ENCODE measurements at places on chromosomes 2 and 18.

DNA sequence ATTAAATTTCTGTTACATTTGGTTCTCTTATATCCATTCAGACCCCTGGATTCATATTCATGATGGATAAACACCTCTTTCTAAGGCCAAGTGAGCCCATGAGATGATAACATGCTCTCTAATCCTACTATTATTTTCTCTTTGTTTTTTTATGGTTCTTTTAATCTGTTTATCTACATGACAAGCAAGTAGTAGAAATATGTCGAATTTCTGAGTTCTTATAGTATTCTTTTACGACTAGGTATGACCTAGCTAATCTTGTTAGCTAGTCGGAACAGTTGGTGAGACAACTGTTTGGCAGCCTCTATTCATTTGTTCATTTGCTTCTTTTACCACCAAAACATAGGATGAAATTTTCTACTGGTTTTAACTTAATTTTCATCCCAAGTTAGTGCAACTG is 98.1 kb upstream of the SCG2 start:
- no peak for DNase-seq

DNA sequence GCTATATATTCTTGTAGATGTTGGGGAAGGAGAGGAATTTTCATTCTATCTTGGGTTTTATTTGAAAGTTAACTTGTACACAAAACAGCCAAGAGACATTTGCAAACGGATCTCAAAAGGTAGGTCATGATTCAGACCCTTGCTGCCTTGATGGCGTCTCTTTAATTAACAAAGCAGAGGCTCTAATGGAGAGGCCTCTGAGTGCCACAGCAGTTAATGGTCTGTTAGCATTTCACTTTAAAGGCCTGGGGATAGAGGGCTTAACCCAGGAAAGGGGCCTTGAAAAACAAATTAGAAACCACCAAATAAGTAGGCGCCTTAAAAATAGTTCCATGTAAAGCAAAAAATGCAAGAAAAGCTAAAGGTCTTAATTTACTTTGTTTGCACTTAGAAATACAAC is 836.9 kb upstream of the CELF4 start:
- no peak for DNase-seq

DNA sequence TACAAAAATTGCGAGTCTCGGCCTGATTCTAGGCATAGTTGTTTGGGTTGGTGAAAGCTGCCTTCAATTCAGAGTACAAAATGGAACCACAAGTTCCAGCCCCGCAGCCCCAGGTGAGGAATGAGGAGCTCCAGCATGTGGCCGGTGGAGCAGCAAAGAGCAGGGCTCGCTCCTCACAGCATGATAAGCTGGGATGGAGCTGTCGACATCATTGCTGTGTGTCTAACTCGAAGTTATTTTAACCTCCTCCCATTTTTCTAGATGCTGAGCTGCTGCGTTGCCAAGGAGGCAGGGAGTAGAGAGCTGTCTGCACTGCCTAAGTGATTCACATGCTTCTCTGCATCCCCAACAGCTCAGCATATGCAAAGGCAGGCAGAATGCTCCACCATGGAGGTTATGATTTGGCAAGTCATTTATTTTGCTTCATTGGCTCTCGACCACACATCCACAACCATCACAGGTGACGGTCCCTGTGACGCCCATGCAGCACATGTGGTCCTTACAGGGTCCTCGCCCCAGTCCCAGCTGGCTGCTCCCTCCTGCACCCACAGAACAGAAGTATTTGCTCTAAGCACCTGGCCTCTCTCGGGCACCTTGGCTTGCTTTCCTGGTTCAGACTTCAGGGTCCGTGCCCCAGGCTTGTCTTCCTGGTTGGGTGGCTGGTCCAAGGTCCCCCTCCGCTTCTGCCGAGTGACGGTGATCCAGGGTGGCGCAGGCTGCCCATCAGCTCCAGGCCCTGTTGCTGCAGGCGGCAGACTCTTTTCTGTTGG is 66.0 kb upstream of the MGAT4A start:
- no peak for DNase-seq

GRCh38 chr18:36531636-36532035 is 234.1 kb downstream of the FHOD3 start:
- no peak for DNase-seq

DNA sequence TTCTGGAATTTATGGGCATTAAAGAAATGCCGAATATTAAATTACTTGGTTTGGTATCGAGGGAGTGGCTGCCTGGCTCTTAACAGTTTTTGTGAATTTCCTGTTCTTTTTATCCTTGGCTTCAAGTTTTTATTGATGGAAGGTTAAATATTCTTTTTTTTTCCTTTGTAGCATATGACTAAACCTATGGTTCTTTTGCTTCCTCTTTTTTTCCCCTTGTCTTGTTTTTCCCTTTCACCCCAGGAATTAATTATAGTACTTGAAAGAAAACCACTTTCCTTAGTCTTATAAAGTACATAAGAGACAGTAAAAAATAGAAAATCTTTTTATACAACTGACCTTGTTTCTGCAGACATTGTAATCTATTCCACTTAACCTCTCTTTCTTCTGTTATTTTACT is 42.4 kb downstream of the MGAT5 start:
- no peak for DNase-seq

DNA sequence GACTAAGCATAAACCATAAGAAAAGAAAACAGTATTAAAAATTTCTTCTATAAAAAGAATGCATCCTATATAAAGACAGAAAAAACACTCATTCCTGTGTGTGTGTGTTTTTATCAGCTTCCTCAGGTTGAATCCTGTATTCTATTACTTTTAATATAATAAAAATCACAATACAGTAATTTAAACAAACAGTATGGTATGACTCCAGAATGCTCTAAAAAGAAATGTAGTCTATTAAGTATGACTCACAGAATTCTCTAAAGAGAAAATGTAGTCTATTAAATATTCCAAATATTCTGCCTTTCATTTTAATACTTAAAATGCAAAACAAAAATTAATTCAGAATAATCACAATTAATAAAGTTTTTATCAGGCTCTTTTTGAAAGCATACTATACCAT is 19.8 kb downstream of the CCDC88A start:
- DNase-seq = no peak

GRCh38 chr2:218743068-218743467 is 32.4 kb downstream of the TTLL4 start:
- DNase-seq = no peak

- DNase-seq = no peak
Observed at GRCh38 chr2:141458351-141458750, 672.5 kb downstream of the LRP1B start.

DNA sequence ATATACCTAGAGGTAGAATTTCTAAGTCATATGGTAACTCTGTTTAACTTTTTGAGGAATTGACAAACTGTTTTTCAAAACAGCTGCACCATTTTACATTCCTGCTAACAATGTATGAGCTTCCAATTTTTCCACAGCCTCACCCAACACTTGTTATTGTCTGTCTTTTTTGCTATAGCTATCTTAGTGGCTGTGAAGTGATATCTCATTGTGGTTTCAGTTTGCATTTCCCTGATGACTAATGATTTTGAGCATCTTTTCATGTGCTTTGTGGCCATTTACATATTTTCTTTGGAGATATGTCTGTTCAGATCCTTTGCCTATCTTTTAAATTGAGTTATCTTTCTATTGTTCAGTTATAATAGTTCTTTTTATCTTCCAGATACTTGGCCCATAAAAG is 273.8 kb downstream of the AGPS start:
- DNase-seq = no peak

GRCh38 chr2:239516954-239517305 is 116.1 kb upstream of the HDAC4 start:
- no peak for DNase-seq

DNA sequence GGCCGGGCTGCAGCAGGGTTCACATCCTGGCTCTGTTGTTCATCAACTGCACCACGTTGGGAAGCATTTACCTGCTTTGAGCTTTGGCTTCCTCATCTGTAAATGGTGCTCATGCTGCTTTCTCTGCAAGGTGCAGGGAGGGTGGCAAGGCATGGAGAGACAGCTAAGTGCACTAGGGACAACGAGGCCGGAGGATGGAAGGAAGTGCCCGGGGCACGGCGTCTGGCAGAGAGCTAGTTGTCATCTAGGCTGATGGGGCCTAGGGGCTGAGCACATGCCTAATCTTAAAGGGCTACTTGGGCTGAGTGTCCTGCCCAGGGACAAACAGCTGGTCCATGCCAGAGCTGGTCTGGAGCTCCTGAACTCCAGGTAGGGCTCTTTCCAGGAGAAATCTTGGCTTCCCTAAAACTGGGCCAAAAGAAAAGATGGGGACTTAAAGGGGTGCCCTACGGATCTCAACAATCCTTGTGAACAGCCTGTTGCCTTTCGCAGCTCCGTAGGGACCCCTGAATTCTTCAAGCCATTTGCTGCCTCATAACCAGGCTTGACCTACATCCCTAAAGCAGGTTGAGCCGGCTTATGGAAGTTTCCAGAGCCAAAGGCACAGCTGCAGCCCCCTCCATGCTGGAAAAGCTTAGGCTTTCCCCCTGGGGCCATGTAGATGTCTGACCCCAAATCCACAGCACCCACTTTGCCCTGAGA is 130.8 kb downstream of the SMAD7 start:
- DNase-seq = no peak

- DNase-seq = no peak
Observed at GRCh38 chr2:45724335-45724734, 72.9 kb downstream of the PRKCE start.

- no peak for DNase-seq
Observed at GRCh38 chr2:95734976-95735890, 143.4 kb downstream of the TRIM43 start.

DNA sequence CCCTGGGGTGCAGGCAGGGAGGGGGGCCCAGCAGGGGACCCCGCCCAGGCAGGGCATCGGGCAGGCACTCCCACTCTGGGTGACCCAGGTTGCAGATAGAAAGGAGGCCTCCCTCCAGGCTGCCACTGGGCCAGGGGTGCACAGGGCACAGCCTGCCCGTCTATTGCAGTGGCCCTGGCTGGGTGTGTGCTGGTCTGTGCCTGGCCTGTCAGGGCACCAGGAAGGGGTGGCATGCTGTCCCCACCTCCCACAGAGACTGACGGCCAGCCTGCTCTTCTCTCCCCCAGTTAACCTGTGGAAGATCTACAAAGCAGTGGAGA is 12.9 kb downstream of the ARID5A start:
- DNase-seq = no peak

DNA sequence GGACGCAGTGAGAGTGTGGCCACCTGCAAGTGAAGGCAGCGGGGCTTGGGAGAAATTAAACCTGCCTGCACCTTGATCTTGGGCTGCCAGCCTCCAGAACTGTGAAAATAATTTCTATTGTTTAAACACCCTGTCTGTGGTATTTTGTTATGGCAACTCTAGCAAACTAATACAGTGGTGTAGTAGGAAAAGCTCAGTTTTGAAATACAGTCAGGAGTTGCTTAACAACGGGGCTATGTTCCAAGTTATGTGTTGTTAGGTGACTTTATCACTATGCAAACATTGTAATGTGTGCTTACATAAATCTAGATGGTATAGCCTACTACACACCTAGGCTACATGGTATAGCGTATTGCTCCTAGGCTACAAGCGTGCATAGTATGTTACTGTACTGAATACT is 93.4 kb upstream of the FN1 start:
- no peak for DNase-seq

DNA sequence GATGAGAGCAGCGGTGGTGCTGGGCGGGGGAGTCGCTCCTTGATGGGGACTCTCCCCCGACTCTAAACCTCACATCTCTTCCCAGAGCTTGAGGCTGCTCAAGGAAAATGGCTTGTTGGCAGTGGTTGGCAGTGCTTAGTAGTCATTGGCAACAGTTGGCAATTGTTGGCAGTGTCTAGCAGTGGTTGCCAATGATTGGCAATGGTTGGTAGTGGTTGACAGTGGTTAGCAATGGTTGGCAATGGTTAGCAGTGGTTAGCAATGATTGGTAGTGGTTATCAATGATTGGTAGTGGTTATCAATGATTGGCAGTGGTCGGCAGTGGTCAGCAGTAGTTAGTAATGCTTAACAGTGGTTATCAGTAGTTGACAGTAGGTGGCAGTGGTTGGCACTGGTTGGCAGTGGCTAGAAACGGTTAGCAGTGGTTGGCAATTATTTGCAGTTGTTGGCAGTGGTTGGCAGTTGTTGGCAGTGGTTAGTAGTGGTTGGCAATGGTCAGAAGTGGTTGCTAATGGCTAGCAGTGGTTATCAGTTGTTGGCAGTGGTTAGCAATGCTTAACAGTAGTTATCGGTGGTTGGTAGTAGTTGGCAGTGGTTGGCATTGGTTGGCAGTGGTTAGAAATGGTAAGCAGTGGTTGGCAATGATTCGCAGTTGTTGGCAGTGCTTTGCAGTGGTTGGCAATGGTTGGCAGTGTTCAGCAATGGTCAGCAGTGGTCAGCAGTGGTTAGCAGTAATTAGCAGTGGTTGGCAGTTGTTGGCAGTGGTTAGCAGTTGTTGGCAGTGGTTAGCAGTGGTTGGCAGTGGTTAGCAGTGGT is 85.4 kb upstream of the OTOS start:
- no peak for DNase-seq

GRCh38 chr2:42113452-42113851 is 55.7 kb upstream of the EML4 start:
- no peak for DNase-seq

DNA sequence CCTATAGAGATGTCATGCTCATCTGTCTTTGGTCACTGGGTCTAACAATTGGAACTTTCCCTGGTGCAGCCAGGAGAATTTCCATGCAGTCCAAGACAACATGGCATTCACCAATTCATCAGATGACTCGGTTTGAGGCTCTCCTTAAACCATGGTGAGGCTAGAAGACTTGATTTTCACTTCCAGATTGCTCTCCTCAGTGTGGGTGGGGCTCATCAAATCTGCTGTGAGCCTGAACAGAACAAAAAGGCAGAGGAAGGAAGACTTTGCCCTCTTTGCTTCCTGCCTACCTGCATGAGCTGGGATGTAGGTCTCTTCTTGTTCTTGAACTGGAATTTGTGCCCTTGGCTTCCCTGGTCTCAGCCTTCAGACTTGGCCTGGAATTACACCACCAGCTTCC is 203.4 kb upstream of the TRIB2 start:
- no peak for DNase-seq

DNA sequence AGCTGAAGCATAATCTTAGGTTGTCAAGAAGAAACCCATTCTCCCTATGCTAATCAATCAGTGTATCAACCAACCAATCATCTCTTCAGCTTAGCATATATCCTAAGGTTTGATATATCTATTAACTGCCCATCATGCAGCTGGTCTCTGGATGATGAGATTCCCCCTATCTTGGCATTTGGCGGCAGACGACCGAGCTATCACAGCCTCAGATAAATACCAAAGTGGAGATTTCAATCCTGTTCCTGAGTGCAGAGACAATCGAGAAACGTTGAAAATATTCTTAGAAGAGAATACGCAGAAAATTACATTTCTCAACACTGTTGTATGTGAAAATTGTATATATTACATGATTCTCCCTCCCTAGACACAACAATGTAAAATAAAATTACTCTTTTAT is 259.0 kb upstream of the SIX3 start:
- DNase-seq = no peak

DNA sequence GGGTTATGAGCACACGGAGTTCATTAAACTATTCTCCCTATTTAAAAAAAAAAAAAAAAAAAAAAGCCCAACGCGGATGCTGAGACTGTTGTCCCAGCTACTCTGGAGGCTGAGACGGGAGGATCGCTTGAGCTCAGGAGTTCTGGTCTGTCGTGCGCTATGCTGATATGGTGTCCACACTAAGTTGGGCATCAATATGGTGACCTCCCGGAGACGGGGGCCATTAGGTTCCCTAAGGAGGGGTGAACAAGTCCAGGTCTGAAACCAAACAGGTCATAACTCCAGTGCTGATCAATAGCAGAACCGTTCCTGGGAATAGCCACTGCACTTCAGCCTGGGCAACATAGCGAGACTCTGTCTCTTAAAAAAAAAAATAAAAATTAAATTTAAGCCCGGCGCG is 12.9 kb upstream of the ANKRD53 start:
- no peak for DNase-seq

- no peak for DNase-seq
Observed at GRCh38 chr2:151040039-151040438, 221.6 kb downstream of the RBM43 start.

- no peak for DNase-seq
Observed at GRCh38 chr18:31246460-31246859, 71.5 kb upstream of the DSG1 start.
